ENCODE measurements at places on chromosomes 16 and 17.

GRCh38 chr16:79261481-79261940, 339.0 kb downstream of the MAF start:
- peak; percentile 41 for DNase-seq

- no peak for DNase-seq
These were observed 9.9 kb upstream of the TSPOAP1 start for GRCh38 chr17:58338454-58338840.

- peak; percentile 41 for DNase-seq
These were observed 98.6 kb upstream of the CHMP6 start for GRCh38 chr17:80892900-80893603.

- no peak for DNase-seq
These were observed 25.1 kb upstream of the ITGAX start for GRCh38 chr16:31329671-31330552.

DNA sequence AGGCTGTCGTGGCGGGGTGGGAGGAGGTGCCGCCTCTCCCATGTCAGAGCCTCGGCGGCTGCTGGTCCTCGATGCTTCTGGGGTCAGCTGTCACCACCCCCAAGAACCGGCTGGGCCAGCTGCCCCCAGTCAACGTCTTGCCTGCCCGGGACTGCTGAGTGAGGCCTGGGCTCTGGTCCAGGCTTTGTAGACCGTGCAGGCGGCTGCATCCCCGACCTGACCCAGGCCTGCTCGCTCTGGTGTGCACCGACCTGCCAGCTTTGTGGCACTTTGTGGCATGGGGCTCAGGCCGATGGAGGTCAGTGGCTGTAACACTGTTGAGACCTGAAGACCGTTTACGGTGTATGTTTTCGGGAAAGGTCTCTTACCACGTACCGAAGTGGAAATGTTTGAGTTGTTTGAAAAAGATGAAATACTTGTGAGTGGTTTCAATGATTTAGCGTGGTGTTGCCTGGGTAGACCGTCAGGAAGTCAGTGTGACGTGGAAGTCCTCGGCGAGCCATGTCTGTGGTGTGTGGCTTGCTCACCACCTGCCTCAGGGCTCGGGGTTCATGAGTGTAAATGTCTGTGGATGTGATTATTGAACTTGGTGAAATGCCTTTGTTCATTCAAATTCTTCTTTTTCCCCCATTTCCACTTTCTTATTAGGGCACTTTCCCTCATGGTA, 53.2 kb upstream of the ZNF750 start:
- DNase-seq = peak; percentile 80

DNA sequence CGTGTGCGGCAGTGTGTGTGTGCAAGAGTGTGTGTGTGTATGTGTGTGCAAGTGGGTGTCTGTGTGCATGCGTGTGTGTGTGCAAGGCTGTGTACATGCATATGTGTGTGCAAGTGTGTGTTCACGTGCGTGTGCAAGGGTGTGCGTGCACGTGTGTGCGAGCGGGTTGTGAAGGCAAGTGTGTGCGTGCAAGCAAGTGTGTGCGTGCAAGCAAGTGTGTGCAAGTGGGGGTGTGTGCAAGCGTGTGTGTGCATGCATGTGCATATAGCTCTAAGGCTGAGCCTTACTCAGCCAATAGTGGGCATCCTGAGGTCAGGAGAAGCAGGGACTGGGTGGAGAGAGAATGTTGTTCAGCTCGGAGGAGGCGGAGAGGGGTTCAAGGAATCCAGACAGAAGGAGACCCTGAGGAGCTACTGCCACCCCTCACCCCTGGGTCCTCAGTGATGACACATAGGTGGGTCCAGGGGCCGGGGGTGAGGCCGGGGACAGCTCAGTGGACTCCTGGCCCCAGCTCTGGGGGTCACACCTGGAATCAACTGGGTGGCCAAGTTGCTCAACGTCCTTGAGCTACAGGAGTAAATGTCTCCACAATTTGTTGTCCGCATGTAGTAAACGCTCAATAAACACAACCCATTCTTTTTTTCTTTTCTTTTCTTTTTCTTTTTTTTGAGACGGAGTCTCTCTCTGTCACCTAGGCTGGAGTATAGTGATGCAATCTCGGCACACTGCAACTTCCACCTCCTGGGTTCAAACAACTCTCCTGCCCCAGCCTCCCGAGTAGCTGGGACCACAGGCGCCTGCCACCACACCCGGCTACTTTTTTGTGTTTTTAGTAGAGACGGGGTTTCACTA, 1.8 kb downstream of the PRR29 start:
- no peak for DNase-seq

DNA sequence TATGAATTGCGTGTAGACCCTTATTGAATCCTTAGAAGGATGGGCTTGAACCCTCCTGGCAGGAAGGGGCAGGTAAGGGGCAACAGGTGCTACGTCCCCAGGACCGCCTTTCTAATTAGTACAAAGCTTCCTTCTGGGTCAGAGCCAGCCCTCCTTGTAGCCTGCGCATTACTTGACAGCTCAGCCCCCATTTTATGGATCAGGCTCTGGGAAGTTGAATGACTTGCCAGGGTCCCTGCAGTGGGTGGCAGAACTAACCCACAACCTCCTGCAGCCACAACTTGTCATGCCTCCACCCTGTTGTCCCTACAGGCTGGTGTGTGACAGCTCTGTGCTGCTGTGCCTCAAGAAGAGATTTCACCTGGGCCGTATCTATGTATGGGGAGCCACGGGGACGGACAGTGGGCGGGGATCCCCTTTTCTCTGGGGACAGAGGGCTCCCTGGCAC, 2.7 kb downstream of the MYO15B start:
- no peak for DNase-seq

DNA sequence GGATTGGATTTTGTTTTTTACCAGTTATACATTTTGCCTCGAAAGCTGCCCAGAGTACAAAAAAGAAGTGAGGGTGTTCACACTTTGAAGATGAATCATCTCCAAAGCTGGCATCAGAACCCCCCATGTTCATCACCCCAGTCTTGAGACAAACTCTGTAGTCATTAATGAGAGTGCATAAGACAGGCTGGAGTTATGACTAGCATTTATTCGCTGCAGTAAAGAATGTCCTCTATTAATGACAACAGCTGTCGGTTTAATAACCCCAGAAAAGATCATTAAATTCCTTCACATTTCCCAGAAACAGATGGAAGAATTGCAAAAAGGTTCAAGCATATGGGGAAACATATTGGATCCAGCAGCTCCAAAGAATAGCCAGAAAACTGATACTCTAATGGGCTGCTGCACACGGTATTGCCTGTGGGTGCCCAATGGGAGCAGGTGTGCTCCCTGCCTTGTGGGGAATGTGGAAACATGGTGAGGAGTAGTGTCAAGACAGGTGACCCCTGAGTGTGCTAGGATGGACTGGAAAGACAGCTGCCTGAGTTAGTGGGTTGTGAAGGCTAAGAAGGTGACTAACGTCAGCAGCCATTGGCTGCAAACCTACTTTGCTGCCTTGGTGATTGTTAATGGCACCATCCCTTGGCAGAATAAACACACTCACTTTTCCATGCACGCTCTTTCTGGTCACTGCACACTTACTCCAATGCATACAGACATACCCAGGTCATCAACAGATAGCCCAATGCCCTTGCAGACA, 81.9 kb downstream of the AIPL1 start:
- DNase-seq = no peak

GRCh38 chr16:56413381-56413780, 12.0 kb downstream of the AMFR start:
- DNase-seq = no peak

- DNase-seq = no peak
These were observed 34.1 kb downstream of the CDK5R1 start for GRCh38 chr17:32520737-32521404.

DNA sequence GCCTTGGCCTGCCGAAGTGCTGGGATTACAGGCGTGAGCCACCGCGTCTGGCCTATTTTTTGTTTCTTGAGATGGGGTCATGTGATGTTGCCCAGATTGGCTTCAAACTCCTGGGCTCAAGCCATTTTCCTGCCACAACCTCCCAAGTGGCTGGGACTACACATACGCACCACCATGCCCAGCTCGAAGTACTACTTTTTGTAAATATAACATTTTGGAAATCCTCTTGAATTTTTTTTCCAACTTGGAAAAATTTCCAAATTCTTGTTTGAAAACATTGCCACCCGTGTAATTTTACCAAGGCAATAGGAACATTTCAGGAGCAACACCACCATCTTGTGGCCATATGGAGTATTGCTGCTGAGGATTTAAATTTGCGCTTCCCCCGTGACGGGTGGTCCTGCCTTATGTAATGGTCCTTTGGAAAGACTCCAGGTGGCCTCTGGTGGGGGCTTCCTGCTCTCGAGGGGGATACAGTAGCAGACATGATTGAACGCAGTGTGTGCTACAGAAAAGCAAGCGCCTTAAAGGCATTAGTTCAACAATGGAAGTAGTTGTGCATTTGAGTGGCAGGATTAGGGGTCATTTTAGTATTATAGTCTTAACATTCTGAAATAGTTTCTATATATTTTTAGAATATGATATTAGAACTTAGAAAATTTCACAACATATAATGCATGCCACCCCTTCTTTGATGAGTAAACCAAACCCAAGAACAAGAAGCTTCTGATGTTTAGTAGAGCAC, 8.0 kb downstream of the FLYWCH1 start:
- peak; percentile 55 for DNase-seq

- DNase-seq = no peak
These were observed 13.5 kb downstream of the SLC38A7 start for GRCh38 chr16:58670946-58671583.

- peak; percentile 64 for DNase-seq
These were observed 482 bp upstream of the SLC16A3 start for GRCh38 chr17:82228278-82228841.

DNA sequence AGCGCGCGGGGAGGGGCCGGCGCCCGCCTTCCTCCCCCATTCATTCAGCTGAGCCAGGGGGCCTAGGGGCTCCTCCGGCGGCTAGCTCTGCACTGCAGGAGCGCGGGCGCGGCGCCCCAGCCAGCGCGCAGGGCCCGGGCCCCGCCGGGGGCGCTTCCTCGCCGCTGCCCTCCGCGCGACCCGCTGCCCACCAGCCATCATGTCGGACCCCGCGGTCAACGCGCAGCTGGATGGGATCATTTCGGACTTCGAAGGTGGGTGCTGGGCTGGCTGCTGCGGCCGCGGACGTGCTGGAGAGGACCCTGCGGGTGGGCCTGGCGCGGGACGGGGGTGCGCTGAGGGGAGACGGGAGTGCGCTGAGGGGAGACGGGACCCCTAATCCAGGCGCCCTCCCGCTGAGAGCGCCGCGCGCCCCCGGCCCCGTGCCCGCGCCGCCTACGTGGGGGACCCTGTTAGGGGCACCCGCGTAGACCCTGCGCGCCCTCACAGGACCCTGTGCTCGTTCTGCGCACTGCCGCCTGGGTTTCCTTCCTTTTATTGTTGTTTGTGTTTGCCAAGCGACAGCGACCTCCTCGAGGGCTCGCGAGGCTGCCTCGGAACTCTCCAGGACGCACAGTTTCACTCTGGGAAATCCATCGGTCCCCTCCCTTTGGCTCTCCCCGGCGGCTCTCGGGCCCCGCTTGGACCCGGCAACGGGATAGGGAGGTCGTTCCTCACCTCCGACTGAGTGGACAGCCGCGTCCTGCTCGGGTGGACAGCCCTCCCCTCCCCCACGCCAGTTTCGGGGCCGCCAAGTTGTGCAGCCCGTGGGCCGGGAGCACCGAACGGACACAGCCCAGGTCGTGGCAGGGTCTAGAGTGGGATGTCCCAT, 232.8 kb downstream of the SEC14L1 start:
- DNase-seq = peak; percentile 35

- DNase-seq = no peak
These were observed 4.0 kb upstream of the SLFN12L start for GRCh38 chr17:35541434-35541833.

DNA sequence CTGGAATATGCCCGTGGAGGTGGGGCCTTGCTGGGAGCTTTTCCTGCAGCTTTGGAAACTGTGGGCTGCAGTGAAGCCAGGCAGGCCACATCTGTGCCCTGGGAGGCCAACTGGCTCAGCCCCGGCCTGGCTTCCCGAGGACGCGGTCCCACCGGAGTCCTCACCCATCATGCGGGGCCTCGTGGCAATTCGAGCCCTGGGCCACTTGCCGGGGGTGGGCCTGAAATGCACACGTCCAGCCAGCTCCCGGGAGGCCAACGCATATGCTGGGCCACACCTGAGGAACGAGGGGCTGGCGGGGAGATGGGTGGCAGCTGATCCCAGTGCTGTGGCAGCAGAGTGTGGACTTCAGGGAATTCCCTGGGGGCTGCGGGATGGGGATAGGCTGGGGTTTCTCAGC, 172.4 kb upstream of the GSE1 start:
- DNase-seq = no peak

DNA sequence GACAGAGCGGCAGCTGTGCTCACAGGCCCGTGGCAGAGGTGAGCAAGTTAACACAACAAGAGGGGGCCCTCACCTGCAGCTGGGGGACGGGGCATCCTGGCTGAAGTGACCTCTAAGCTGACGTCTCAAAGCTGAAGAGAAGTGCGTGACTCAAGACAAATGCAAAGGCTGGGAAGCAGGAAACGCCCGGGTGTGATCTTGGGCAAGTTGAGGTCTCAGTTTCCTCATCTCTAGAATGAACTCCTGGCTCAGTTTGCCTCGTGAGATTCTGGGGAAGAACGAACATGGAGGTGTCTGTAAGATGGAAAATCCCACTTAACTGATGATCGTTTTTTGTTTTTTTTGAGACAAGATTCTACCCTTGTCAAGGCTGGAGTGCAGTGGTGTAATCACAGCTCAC, 40.1 kb upstream of the C1QL1 start:
- no peak for DNase-seq

DNA sequence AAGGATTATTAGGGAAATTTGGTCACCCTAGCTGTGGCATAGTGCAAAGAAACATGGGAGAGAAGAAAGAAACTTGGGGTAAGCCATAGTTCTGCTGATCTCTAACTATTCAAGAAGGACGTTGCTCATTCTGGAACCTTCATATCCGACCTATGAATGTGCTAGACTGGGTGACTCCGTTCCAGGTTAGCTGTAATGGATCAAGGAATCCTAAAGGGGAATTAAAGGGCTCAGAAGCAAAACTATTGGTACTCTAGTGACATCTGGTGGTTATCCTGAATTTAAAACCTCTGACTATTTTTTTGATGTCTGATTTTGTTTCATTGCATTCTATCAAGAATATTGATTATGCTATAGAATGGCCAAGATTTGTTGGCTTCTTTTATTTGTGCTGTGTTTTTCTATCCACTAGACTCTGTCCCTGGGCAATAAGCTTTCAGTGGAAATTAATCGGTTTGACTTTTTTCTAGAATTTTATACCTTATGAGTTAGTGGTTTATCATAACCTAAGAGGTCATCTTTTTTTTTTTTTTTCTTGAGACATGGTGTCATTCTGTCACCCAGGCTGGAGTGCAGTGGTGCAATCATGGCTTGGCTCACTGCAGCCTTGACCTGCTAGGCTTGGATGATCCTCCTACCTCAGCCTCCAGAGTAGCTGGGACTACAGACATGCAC, 19.5 kb downstream of the PCTP start:
- DNase-seq = no peak
